ENCODE measurements at places on chromosomes 6 and 20.

GRCh38 chr6:136950436-136951126 lies 28.5 kb downstream of the SLC35D3 start:
- no peak for DNase-seq

- DNase-seq = no peak
These were observed 6.7 kb downstream of the APMAP start for GRCh38 chr20:24985802-24986201.

GRCh38 chr6:161013695-161014094 lies 22.1 kb downstream of the MAP3K4 start:
- DNase-seq = no peak

DNA sequence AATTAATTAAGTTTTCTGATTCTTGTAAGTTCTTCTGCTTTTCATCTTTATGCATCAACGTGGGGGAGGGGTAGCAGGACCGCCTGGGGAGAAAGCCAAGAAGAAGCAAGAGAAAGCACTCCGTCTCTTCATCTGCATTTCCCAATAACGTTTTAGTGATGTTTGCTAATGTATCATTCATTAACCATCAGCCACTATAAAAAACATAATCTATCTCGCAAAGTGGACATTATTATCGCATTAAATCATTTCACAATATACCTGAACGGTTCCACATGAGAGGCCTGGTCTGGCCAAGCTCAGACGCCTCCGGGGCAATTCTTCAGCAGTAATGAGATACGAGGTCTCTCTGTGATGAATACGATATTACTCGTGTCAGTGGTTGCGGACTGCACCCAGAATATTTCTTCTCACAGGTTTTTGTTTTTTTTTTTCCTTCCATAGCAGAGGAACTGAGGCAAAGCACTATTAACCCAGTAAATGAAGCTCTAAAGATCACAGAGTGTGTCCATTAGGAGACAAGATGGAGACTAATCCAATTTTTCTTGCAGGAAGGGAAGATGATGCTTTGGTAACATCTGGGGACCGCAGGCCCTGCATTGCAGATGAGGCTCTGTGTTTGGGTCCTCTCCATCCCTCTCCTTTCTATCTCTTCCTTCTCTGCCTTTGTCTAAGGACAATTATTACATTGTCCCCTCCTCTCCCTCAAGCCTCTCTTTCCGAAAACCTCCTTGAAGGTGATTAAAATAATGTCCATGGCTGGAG lies 156.1 kb downstream of the SLC35B3 start:
- no peak for DNase-seq

DNA sequence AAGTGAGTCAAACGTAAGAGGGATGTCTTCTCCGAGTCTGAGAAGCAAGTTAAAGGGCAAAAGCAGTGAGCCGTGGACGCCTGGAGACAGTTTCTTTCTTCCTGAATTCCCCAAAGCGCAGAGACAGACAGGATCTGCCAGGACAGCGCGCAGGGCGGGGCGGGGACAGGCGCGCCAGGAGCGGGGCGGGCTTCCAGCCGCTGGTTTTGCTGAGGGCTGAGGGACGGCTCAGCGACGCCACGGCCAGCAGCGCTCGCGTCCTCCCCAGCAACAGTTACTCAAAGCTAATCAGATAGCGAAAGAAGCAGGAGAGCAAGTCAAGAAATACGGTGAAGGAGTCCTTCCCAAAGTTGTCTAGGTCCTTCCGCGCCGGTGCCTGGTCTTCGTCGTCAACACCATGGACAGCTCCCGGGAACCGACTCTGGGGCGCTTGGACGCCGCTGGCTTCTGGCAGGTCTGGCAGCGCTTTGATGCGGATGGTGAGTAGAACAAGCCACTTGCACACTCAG lies at the start of gene SCGN:
SCGN (plus strand) TSS at position 209 of the 509 bp plus-strand sequence; CDS start at position 398, 189 bp downstream.
- DNase-seq = peak; percentile 55
